ENCODE measurements at places on chromosomes 7 and 10.

- DNase-seq, result peak; percentile 8
Measured at GRCh38 chr7:99631295-99632109, 14.8 kb downstream of the ZSCAN25 start.

- peak; percentile 62 for DNase-seq
Measured at GRCh38 chr7:75762350-75762917, 9.6 kb downstream of the CCL26 start.

DNA sequence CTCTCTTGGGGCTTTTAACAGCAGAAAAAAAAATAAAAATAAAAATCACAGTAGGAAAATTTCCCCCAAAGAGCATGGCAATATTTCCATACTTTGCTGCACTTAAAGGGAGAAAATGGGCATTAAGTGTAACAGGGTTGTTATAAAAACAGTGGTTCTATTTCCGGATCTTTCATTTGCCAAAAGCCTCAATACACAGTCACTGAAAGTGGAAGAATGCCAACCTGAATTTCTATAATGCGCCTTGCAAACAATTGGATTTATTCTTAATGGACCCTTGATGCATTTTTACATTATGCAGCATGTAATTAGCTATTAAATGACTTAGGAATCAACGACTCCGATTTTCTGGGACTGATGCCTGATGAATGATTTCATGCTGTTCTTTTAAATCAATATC lies 127.6 kb upstream of the NANOS1 start:
- no peak for DNase-seq

DNA sequence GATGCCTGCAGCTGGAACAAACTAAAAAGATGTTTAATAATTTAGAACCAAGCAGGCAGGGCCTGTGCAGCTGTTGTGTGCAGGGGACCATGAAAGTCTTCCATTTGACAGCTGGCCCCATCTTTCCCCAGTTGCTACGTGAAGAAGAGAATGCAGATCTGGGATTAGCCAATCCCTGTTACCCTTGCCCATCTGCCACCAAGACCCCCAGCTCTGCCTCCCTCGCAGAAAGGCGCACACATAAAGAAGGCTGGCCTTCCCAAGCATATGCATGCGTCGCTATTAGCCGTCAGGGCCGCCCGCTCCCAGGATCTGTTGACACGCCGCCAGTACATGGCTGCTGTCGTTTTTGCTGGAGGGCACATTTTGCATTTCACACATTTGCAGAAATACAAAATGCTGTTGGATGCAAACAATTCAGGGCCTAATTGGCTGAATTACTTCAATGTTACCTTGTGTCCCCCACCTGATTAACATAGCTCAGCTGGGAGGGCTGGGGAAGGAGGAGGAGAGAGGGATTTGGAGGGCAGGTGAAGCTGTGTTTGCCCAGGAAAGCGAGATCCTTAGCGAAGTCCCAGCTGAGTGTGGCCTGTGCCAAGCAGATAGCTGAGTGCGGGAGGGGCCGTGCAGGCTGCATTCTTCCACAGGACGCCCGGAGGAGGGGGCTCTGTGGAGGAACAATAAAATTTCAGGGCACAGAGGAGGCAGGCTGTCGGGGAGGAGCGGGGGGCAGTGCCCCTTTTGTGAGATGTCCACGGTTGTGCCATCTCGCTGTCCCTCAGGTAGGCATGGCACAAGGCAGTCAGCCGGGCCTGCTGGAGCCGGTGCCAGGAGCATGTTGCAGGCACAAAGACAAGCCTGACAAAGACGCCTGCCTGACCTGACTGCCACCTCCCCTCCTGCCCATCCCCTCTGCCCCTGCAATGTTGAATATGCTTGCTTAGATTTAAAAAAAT lies 443.0 kb upstream of the MKI67 start:
- peak; percentile 20 for DNase-seq

DNA sequence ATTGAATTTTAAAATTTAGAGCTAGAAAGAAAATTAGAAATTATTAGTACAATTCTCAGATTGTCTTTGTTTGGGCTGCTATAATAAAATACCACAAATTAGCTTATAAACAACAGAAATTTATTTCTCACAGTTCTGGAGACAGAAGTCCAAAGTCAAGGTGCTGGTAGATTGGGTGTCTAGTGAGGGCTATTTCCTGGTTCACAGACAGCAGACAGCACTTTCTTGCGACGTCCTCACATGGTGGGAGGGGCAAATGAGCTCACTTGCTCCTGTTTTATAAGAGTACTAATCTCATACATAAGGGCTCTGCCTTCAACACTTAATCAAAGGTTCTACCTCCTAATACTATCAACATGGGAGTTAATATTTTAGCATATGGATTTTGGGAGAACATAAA lies 134.1 kb downstream of the MDFIC start:
- no peak for DNase-seq

GRCh38 chr7:143374561-143374960 lies 6.6 kb upstream of the ZYX start:
- DNase-seq, result no peak

GRCh38 chr7:116232920-116233319 lies 22.6 kb downstream of the TES start:
- DNase-seq, result no peak

DNA sequence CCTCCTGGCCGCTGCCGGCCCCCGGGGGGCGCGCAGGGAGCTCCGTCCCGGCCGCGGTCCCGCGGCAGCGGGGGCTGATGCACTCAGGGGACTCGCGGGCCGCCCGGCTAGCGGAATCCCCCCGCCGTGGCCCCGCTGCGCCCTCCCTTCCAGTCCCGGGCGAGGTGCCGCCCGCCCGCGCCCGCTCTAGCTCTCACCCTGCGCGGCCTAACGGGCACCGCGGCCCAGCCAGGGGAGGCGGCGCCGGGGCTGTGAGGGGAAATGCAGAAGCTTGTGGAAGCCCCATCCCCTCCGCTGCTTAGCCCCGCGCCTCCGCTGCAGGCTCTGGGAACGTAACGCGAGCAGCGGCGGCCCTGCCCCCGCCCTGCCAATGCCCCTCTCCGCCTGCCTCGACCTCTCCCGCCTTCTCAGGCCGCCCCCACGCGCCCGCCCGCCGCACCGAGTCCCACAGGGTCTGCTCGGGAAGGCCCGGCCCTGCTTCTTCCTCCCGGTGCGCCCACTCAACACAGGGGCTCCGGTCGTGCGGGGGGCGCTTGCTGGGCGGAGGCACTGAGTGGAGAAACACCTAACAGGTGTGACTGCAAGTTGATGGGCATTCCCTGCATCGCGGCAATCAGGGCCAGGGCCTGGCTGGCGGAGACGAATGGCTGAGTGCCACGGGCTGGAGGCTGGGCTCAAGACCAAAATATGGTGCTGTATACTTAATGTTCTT lies 384 bp upstream of the TMEM229A start:
- DNase-seq, result no peak

- peak; percentile 43 for DNase-seq
Measured at GRCh38 chr7:113083132-113083815, 3.4 kb downstream of the GPR85 start.

DNA sequence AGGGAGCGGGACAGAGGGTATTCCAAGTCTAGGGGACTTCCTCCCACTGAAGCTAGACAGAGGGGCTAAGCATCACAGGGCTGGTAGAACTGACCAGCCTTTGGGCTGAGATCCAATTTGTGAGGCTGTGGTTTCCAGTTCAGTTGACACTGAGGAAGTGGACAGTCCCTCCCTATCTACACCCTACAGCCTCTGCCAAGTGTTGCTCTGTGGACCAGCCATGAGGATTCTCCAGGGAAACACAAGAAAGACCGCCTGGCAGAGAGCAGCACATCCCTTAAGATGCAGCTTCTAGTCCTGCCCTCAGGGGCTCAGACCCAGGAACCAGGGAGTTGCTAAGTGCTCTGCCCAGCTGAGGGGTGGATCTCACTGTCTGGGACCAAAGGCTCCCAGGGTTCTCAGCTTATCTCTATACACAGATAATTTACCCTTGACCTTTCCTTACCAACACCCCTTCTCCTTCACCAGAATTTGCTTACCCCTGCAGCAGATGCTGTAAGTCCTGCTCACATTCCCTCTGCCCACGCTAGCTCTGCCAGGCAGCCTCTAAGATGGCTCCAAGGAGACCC lies 252.0 kb downstream of the SKIDA1 start:
- no peak for DNase-seq

DNA sequence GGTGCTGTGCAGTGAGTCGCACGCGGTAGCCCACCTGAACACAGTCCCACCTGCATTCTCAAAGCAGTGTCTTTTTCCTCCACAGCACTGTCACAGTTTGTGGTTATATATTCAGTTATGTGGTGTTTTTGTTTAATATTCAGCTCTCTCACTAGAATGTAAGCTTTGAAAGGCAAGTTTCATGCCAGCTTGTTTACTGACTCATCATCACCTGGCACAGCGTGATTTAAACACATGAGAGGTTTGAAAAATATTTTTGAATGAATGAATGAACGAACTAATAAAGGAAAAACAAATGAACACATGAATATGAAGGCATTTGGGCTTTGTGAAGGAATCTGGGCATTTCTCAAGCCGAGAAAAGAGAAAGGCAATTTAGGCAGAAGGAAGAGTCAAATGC lies 51.9 kb upstream of the TM9SF3 start:
- DNase-seq, result no peak

GRCh38 chr10:110651044-110651958 lies 7.2 kb downstream of the RBM20 start:
- peak; percentile 58 for DNase-seq

GRCh38 chr10:79405221-79405994 lies 40.0 kb downstream of the ZCCHC24 start:
- peak; percentile 70 for DNase-seq

DNA sequence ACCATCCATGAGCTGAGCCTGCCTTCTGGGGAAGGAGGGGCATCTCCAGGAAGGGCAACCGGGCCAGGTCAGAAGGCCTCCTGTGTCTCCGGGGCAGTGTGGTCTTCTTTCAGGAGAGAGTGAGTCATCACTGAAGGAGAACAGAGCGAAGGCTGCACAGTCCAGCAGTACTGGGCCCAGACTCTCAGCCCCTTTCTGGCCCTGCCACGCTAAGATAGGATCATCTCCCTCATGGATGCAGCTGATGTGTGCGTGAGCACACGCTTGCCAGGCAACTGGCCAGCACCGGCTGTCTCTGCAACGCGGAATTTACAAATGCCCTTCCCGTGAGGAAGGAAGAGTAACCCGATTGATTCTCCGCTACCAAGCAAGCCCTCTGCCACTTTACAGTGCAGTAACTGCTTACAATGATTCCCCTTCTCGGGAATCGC lies 328.2 kb downstream of the TNS3 start:
- DNase-seq, result peak; percentile 89

DNA sequence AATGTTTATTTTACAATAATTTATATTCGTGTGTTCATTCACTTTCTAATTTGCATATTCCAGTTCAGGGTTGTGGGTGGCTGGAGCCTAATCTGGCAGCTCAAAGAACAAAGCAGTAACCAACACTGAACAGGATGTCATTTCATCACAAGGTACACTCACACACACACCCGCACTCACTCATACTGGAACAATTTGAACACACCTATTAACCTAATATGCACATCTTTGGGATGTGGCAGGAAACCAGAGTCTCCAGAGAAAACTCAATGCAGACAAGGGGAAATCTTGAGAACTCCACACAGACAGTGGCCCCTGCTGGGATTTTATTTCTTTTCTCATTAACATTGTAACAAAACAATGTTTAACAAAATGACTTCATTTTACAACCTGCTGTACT lies 97.4 kb downstream of the TWIST1 start:
- no peak for DNase-seq

DNA sequence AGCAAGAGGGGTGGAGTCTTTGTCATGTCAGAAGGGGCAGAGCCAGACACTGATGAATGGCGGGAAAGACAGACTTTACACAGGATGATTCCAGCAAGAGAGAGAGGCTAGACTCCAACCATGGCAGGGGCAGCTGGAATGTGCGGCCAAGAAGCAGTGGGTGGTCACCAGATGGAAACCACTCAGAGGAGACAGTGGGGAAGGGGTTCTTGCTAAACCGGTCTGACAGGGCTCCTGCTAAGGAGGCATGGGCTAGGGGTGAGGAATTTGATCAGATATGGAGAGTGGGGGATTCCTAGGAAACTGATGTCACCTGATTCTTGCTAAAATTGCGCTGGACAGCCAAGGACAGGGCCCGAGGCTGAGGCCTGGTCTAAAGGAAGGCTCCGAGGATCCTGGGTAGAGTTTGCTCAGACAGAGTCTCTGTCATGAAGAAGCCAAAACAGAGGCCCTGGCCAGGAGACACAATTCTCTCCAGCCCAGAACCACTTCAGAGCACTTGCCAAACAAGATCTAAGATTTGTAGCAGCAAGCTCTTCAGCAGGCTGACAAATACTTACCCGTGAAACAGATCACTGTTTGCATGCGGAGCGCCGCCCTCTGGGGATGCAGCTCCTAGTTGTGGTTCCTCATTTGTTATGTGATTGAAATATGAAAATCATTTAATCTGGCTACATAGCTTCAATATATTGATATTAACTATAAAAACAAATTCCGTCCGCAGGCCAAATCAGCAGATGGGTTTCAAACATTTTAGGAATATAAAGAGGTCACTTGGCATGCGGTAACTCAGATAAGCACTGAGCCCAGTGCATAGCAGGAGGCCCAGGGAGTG lies 377.0 kb downstream of the TCERG1L start:
- DNase-seq, result no peak

GRCh38 chr10:92005978-92006377 lies 82.4 kb downstream of the BTAF1 start:
- DNase-seq, result no peak

DNA sequence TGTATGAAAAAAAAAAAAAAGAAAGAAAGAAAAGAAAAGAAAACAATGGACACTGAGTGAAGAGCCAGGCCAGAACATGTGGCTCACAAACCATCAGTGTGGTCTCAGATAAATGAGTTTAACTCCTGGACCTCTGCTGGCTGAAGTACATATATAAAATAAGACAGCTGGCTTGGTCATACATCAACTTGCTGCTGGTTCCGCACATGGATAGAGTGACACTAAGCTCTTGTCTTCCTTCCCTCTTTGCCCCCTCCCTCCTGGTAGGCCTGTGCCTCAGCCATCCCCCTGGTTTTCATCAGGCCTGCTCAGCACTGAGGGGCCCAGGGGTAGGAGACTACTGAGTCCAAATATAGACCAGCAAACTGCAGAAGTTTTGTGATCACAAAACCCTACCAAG lies 58.1 kb upstream of the DGKI start:
- no peak for DNase-seq

GRCh38 chr10:63346015-63346441 lies 119.7 kb downstream of the JMJD1C start:
- no peak for DNase-seq

GRCh38 chr7:25877802-25878789 lies 273.9 kb upstream of the NFE2L3 start:
- no peak for DNase-seq

DNA sequence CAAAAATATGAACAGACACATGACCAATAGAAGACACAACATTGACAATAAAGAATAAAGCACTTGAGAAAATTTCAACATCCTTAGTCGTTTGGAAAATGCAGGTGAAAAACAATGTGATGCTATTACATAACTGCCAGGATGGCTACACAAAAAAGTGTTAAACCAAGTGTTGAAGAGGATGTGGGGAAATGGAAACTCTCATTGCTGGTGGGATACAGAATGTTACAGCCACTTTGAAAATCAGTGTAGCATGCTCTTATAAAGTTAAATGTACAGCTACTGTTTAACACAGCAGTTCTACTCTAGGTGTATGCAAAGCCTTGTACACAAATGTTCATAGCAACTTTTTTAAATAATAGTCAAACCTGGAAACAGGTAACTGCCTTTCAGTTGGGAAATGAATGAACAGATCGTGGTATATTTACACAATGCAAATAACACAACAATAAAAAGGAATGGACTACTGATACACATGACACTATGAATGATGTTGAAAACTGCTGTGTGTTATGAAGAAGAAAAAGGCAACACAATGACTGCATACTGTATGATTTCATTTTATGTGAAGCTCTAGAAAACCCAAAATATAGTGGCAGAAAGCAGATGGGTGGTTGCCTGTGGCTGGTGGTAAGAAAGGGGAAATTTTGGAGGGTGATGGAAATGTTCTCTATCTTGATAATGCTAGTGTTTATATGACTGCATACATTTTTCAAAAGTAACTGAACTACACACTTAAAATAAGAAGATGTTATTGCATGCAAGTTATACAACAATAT lies 102.2 kb upstream of the VIPR2 start:
- no peak for DNase-seq
